HepG2 (cell line): ENCODE measurements at places on chromosomes 5 and 9. TPM values are rescaled to one million over a fixed set of nuclear protein-coding genes. Genes with fewer than 3 reads are reported as not detected.

DNA sequence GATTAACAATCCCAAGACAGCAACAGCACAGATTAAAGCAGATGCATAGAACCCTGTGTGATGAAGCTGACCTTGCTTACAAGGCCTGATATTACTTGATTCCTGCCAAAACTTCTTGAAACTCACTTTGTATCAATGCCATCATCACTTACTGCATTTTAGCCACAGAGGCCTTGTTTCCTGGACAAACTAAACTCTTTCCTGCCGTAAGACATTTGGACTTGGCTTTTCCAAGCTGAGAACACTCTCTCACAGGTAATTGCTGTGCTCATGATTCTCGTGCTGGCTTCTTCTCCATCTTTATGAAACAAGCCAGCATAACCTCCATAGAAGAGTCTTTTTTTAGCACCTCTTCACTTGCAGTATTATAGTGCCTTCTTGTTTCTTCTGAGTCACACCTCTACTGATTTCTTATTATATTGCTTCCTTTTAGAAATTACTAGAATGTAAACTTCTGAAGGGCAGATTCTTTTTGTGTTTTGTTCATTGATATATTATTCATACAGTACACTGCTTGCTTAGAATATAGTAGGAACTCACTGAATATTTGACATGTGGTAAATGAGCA, 456.5 kb upstream of the ZNF608 start:
- no peak for DNase-seq

The CYSRT1 gene
- 1.5 and 1.7 TPM in 2 replicates for polyA plus RNA-seq

- DNase-seq = no peak
Measured at GRCh38 chr5:15065091-15065490, 193.5 kb upstream of the ANKH start.

The GDF9 gene
- polyA plus RNA-seq = 0.33 and 0.50 TPM in 2 replicates

The PCDH12 gene
- polyA plus RNA-seq = not detected in 2 replicates

DNA sequence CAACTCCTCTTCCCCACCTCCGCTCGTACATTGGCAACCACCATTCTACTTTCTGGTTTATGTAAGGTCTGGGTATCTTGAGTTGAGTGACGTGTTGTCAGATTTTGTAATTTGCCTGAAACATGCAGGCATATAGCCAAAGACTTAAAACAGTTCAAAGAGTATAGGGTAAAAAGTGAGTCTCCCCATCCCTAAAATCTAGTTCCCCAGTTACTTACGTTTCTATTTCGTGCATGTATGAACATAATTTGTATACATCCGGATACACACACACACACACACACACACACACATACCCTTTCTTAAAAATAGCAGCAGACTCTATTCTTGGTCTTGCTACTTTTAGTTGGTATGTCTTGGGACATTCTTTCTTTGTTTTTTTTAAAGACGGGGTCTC, 915 bp downstream of the HSDL2 start:
- DNase-seq = peak; percentile 42

DNA sequence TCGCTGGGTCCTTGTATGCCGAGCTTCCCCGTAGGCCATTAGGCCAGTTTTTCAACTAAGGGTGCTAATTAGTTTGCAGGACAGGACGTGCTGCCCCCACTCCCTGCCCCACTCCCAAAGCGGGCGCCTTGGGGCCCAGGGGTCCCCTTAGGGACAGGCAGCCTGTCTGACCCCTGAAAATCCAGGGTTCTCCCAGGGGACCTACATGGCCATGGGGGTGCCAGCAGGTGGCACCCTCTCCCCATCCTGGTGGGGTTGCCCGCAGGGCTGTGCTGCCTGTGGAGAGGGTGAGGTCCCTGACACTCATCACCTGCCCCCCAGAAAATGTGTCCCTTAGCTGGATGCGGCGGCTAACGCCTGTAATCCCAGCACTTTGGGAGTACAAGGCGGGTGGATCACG, 8.5 kb upstream of the CCDC187 start:
- DNase-seq = no peak

- DNase-seq = no peak
Measured at GRCh38 chr5:135444360-135444759, 2.8 kb downstream of the DCANP1 start.

DNA sequence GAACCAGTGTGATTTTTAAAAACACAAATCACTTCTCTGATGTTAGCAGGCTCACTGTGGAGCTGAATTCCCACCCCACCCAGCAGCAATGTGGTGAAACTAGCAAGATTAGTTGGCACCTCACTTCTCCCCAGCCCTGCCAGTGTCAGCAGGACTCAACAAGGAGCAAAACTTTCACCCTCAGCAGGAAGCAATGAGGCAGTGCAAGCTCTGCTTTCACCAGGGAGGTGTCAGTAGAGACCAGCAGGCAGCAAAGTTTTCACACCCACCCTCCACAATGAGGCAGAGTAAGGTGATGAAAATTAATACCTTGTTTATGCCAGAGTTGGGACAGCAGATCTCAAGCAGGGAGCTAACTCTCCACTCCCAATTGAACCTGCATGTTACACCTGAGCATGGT, 565.0 kb downstream of the CETN3 start:
- no peak for DNase-seq

The CFAP90 gene
- polyA plus RNA-seq = not detected in 2 replicates

The PRUNE2 gene
- not detected in 2 replicates for polyA plus RNA-seq

- DNase-seq = no peak
Measured at GRCh38 chr5:9441610-9442009, 104.3 kb downstream of the SEMA5A start.

DNA sequence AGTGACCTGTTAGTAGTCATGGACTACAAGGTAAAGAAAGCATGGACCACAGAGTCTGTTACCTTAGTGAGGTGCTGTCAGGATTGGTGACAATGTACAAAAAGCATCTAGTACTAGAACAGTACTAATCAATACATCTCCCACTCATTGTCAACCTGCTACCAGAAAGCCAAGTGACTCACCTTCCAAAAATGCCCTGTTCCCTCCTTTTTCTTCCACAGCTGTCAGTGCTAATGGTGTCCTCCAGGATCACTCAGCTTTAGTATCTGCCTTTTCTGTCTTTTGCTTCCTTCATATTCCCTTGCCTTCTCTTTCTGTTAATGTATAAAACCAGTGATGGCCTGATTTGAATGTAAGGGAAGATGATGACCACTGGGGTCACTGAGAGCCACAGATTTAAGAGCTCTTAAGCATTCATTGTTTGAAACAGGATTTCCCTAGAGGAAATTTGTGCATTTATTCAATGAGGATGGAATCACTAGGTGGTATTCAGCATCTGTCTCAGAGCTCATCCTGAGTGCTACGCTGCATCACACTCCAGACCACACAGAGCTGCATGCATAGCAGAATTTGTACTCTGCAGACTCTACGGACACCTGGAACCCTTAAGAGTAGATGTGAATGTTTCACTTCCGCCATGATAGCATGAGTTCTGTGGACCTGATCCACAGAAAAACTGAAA, 71.0 kb downstream of the SV2C start:
- no peak for DNase-seq

GRCh38 chr9:1869843-1870242, 145.3 kb upstream of the SMARCA2 start:
- peak; percentile 18 for DNase-seq

The HABP4 gene
- polyA plus RNA-seq = 21.7 and 26.6 TPM in 2 replicates

- peak; percentile 17 for DNase-seq
Measured at GRCh38 chr5:137752905-137753690, 1.1 kb downstream of the HNRNPA0 start.
